ENCODE measurements at places on chromosomes 2 and 18.

GRCh38 chr2:212361174-212361756, 177.3 kb downstream of the ERBB4 start:
- no peak for DNase-seq

DNA sequence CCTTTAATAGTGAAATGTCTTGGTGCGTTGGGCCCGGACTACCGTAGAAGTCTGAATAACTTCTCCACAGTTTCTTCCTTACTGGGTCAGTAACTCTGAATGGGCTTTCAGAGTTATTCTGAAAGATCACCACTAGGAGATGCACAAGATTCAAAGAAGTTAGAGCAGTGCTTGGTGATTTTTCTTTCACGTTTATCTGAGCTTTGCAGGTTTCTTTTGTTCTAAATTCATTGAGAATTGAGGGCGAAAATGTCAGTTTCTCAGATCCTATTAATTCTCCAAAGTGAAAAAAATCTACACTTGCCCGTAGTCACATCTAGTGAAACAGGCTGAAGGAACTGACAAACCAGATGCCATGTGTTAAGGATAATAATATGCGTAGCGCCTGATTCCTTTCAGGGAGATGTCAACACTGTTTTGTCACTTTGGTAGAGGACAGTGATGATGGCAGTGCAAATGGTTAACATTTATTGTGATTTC, 70.1 kb downstream of the QPCT start:
- peak; percentile 88 for DNase-seq

GRCh38 chr18:35422237-35422636, 45.1 kb upstream of the ZNF396 start:
- no peak for DNase-seq

- DNase-seq = peak; percentile 56
Observed at GRCh38 chr18:111306-112014, 46.9 kb upstream of the USP14 start.

DNA sequence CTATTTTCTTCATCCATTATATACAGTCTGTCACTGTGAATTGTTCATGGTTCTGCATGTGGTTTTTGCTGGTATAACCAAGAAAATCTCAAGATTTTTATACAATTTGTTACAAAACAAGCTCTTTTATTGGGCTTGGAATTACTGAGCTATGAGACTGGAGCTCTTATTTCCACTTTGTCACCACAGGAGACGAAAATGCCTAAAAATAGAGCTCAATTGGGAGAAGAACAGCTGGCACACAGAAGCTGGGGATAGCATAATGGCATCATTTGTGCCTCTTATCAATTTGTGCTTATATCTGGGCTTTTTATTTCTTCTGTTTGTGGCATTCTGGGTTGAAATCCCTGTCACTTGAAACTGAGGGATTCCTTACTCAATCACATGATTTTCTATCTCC, 219.1 kb downstream of the CALCRL start:
- no peak for DNase-seq

- DNase-seq = no peak
Observed at GRCh38 chr2:123696021-123696420, 329.1 kb upstream of the CNTNAP5 start.

DNA sequence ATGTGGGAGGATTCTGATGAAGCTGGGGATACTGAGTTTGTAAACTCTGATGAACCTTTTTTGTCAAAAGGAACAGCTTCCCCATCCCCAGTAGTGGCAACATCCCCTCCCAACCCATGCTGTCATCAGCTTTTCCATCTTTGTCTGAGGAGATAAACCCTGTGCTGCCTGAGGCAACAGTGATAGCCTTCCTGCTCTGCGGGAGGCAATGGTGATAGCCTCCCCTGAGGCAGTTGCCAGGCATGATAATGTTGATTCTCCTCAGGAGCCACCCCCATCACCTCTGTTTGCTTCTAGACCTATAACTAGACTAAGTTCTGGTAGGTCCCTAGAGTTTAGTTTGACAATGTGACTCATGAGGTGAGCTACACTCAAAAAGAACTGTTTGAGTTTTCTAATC, 97.5 kb downstream of the ERBB4 start:
- DNase-seq = no peak

DNA sequence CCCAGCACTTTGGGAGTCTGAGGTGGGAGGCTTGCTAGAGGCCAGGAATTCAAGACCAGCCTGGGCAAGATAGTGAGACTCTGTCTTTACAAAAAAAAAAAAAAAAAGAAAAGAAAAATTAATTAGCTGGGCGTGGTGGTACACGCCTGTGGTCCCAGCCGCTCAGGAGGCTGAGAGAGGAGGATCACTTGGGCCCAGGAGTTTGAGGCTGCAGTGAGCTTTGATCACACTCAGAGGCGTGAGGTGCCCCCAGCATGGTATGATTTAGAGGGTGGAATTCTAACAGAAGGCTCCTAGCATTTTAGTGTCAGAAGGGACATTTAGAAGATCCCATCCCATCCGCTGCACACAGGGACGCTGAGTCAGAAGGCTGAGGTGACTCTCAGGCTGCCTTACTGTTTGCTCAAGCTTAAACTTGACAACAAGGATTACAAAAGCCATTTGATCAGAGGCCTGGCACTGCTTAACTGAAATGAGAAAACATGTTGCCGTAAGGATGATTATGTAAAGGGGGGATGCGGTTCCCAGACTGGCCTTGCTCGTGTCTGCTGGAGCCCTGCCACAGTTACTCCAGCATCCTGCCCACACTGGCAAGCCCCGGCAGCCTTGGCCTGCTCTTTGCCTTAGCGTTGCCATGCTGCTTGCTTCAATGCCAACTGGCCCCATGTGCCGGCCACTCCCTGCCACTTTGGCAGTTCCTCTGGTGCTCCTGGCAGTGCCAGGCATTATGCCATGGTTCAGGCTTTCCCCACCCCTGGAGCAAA, 45.6 kb upstream of the SLC1A4 start:
- DNase-seq = peak; percentile 73

- no peak for DNase-seq
Observed at GRCh38 chr2:101900375-101900774, 91.4 kb upstream of the IL1R2 start.

- no peak for DNase-seq
Observed at GRCh38 chr2:142435847-142436246, 305.0 kb upstream of the LRP1B start.

- no peak for DNase-seq
Observed at GRCh38 chr2:45774688-45775244, 123.3 kb downstream of the PRKCE start.

DNA sequence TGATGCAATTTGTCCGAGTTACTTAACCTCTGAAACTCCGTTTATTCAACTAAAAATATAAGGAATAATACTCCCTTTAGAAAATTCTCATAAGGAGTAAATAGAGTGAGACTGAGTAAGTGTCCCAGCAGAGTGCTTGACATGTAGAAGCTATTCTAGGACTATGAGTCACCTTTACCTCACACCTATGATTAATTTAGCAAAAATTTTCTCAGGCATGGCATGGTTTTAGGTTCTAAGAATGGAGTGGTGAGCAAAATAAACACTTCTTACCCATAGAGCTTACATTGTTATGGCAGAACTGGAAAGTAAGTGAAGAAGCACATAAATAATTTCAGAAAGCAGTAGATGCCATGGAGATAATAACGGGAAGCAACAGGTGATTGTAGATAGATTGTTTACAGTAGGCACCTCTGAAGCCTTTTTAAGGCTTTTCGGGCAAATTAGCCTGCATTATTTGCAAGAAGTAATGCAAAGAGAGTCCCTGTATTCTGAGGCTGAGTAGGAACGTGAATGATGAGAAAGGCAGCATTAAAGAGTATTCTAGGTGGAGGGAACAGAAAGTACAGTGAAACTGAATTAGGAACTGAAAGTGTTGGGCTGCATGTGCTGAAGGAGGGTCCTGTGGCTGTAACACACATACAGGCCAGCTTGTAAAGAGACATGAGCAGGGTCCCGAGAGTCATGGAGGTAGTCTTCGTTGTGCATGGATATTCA, 209.2 kb downstream of the ZNF407 start:
- peak; percentile 82 for DNase-seq

GRCh38 chr2:19348692-19349091, 9.7 kb downstream of the OSR1 start:
- no peak for DNase-seq

DNA sequence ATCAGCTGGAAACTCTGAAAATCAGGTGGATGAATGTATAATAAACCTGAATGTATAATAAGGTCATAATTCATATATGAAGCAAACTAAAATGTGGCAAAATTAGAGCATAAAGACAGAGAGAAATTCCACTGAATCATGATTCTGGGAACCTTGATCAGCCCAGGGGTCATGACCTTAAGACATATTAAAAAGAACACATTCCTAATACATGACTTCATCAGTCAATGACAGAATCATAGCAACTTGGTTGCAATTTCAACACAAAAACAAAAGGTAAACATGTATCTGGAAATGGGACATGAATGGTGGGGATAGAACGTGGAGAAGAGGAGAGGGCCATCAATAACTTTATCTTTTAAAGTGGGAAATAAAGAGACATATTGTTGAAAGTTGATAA, 17.6 kb downstream of the AFF3 start:
- no peak for DNase-seq

DNA sequence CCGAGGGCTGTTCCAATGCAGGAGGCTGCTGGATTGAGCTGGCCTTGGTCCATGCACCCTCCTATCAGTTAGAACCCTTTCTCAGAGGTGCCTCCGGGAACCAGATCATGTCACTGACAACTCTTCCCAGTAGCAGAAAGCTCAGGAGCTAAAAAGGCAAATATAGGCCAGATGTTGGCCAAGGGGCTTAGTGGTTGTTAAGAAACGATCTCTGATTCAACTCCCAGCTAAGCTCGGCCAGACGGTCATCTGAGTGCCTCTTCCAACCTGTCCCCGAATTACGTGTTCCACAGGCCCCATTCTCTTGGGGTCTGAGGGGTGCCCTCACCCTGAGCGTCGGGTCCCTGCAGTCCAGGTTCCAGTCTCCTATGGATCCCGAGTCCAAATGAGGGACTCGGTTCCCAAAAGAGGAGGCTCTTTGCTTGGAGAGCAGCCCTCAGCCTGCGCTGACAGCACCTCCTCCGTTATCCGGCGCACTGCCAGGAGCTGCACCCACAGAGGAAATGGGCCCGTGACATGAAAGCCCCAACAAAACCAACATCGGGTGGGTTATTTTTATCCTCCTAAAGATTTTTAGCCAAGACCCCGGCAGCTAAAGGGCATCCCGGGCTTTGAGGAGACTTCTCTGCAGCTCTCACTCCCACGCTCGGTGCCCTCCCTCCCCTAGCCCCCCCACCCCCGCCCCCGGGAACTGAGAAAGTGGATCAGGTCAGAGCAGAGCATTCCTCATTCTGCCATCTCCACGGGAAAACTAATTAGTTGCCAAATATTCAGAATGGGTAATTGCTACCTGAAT, 106.6 kb upstream of the ID2 start:
- no peak for DNase-seq

DNA sequence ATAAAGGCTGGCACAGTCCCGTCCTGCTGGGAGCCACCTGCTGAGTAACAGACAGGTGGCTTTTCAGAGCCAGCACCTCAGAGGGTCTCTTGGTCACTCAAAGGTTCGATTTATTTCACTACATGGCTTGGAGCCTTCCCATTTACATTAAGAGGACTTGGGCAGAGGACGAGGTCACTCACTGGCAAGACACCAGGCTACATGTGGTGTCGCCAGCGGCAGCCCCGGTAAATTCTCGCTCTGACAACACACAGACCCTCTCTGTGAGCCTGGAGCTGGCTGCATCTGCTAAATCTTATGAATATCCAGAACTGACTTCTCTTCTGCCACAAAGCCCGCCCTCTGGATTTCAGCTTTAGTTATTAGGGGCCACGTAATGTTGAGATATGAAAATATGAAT, 254.7 kb downstream of the VAPA start:
- no peak for DNase-seq

DNA sequence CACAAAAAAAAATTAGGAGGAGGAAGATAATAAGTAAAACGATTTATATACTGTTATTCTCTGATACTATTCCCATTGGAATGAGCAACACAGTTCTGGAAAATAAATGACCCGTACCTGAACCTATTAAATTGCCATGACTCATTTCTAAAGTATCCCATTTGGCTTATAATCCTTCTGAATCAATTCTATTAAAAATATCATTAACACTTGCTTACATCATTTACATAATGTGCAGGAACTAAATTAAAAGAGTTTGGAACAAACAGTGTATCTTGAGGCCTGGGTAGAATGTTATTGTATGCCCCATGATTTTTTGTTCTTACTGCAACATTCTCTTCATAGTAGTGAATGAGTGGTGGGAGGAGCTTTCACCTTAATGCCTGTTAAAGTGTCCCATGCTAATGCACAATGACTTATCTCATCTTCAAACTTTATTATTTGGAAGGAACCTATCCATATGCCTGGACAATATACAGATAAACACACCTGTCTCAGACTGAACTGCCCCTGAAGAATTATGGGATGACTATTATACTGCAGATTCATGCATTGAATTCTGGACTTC, 549.9 kb upstream of the ACVR2A start:
- no peak for DNase-seq

GRCh38 chr2:74942263-74942662, 16.2 kb upstream of the POLE4 start:
- no peak for DNase-seq

- DNase-seq = no peak
Observed at GRCh38 chr2:231933916-231934401, 7.8 kb upstream of the NPPC start.

GRCh38 chr2:223724861-223725260, 112.5 kb downstream of the AP1S3 start:
- DNase-seq = peak; percentile 15

DNA sequence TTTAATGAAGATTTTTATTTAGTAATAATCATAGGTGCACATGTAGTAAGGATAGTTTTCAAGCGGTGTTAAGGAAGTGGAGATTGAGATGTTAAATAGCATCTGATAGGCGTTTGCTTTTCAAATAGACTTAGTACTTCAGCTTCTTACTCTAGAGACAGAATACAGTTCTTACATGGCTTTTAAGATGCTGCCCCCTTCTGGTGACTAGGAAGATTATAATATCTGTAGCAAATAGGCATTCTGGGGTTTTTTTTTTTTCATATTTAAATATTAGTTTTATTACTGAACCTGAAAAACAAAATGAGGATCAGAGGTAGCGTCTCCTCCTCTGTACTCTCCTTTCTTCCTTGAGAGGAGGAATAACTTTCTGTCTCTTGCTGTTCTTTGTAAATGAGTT, 100.2 kb downstream of the AGAP1 start:
- peak; percentile 91 for DNase-seq

DNA sequence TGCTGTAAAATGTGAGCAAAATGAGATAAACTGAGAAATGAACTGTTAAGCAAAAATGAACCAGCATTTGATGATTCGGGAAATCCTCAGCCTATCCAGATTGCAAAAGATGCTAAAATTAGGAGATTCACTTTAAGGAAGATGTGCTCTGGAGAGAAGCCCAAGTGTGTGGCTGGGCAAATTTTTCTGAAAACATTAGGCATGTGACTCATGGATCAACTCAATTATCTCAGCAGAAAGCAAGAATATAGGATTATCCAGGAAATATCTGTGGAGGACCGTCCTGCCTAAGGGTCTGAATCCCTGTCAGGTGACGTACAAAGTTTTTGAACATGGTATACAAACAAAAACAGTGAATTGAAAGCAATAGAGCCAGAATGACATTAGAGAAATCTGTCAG, 1268.3 kb upstream of the TMEFF2 start:
- no peak for DNase-seq

DNA sequence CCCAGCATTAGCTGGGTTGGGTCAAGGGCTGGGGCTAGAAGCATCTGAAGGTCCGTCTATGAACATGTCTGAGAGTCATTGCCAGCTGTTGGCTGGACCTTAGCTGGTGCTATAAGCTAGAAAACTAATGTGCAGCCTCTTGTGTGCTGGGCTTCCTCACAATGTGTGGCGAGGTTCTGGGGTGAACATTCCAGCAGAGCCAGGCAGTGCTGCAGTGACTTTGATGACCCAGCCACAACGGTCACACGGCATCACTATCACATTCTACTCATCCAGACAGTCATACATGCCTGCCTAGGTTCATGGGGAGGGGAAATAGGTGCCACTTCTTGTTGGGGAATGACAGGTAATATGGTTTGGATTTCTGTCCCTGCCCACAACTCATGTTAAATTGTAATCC, 260.5 kb downstream of the CYP26B1 start:
- no peak for DNase-seq
